H9 (cell line): ENCODE measurements at places on chromosomes 2 and 18.

DNA sequence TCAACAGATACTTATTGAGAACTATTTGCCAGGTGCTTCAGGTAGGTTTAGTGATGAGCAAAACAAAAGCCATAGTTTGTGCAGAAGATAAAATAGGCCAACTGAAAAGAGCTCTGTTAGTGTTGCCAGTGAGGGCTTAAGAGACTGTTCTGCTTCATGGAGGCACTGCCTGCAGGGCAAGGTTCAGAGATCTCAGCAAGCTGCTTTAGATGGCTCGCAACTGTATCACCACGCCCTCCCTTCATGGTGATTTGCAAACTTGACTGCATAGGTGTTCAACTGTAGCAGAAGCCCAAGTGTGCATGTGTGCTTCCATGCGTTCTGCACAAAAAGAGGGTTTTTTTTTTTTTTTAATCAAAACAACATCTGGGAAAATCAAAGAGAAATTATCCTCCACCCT, 84.5 kb downstream of the RAPH1 start:
- no peak for DNase-seq

- DNase-seq, result no peak
Observed at GRCh38 chr2:203021991-203022390, 7.3 kb downstream of the NBEAL1 start.

- DNase-seq, result no peak
Observed at GRCh38 chr2:55330541-55331297, 61.7 kb upstream of the MTIF2 start.

GRCh38 chr2:38244301-38244700, 132.8 kb downstream of the ATL2 start:
- no peak for DNase-seq
